ENCODE measurements at places on chromosomes 3 and 15.

DNA sequence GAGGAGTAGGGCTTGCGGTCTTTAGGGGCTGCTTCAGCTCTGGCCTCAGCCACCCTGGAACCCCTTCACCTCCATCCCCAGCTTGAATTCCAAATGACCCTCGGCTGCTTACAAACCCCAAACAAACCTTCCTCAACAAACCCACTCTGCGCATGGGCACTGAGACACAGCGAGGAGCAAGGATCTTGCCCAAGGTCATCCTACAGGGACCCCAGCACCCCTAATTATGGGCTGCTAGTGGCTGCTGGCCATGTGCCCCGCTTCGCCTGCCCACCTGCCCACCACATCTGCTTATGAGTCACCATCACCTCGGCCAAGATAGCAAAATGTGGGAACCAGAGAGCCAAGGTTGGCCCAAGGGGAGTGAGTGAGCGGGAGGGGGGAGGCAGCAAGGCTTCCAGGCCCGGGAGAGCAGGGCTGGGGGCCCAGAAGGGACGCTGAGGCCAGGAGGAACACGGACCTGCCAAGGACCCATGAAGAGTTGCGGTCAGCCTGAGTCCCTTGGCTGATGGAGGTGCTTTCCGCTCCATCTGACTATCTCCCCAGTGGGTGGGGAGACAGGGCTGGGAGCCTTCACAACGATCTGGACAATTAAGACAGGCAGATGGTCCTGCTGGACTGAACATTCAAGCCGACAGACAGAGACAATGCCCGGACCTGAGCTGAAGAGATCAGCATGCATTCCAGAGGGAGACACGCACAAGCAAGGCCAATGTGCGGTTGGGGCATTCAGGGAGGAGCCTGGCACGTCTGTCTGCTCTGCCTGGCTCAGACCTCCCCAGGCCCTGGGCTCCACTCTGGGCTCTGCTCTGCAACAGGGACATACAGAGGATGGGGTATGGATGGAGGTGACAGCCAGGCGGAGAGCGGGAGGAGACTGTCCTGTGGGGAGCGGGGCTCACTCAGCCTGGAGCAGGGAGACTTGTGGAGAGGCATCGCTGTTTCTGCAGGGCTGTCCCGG, 10.8 kb upstream of the GRIP2 start:
- DNase-seq, result no peak

- no peak for DNase-seq
Observed at GRCh38 chr3:127411083-127411727, 123.4 kb upstream of the PRR20G start.

DNA sequence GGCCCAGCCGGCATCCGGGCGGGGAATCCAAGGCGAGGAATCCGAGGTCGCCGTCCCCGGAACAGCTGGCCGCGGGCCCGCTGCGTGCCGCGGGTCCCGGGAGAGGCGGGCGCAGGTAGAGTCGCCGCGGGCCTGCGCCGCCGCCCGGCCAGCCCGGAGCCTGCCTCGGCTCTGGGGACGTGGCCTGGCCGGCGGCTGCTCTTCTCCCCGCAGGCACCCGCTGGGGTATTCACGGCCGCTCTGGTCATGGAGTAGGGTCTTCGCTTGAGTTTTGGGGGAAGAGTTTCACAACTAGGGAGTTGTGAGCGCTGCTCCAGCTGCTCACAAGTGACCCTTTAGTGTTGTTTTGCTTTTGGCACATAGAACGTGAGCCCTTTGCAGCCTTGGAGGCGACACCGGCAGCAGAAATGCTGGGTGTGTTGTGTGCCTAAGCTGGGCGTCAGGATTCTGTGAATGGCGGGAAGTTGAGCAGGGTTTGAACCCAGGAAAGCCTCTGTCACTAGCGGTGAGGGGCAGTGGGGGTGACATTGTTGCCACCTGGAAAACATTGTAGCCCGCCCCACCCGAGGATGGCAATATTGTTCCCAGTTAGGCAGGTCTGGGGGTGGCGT, 4.0 kb downstream of the TRIM71 start:
- no peak for DNase-seq

GRCh38 chr15:50260969-50261496, 4.5 kb downstream of the HDC start:
- no peak for DNase-seq

DNA sequence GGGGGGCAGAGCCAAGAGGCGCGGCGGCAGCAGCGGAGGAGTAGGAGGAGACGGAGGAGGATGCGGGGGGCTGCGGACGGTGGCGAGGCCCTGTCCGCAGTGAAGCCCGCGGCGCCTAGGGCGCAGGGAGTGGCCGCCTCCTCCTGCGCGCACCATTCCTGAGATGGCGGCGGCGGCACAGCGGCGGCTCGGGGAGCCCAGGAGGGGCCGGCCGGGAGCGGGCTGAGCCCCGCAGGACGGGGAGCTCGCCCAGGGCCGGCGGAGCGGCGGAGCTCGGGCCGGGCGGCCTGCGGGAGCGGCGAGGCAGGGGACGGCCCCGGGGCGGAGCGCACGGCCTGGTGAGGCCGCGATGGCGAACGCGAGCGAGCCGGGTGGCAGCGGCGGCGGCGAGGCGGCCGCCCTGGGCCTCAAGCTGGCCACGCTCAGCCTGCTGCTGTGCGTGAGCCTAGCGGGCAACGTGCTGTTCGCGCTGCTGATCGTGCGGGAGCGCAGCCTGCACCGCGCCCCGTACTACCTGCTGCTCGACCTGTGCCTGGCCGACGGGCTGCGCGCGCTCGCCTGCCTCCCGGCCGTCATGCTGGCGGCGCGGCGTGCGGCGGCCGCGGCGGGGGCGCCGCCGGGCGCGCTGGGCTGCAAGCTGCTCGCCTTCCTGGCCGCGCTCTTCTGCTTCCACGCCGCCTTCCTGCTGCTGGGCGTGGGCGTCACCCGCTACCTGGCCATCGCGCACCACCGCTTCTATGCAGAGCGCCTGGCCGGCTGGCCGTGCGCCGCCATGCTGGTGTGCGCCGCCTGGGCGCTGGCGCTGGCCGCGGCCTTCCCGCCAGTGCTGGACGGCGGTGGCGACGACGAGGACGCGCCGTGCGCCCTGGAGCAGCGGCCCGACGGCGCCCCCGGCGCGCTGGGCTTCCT, at the start of gene GPR27:
Gene GPR27 (plus strand): TSS at position 155 of the 909 bp plus-strand sequence. CDS start 195 bp downstream, at position 350.
- no peak for DNase-seq

DNA sequence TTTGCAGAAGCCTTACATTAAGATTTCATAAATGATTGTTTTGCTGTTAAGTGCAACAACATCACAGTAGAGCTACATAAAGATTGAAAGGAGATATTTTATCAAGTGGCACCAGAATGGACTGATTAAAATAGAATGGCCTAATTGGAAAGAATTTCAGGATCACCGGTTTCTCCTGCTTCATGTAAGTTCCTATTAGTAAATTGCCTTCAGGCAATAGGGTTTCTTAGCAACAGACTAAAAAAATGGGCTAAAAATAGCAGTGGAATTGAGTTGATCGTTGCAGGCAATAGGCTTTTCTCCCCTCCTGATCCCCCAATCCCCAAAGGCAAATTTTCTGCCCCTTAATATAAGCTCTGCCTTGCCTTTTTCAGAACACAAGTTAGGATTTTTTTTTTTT, 917 bp downstream of the LNP1 start:
- DNase-seq, result no peak

GRCh38 chr15:68112706-68113105, 58.6 kb downstream of the PIAS1 start:
- DNase-seq, result no peak

DNA sequence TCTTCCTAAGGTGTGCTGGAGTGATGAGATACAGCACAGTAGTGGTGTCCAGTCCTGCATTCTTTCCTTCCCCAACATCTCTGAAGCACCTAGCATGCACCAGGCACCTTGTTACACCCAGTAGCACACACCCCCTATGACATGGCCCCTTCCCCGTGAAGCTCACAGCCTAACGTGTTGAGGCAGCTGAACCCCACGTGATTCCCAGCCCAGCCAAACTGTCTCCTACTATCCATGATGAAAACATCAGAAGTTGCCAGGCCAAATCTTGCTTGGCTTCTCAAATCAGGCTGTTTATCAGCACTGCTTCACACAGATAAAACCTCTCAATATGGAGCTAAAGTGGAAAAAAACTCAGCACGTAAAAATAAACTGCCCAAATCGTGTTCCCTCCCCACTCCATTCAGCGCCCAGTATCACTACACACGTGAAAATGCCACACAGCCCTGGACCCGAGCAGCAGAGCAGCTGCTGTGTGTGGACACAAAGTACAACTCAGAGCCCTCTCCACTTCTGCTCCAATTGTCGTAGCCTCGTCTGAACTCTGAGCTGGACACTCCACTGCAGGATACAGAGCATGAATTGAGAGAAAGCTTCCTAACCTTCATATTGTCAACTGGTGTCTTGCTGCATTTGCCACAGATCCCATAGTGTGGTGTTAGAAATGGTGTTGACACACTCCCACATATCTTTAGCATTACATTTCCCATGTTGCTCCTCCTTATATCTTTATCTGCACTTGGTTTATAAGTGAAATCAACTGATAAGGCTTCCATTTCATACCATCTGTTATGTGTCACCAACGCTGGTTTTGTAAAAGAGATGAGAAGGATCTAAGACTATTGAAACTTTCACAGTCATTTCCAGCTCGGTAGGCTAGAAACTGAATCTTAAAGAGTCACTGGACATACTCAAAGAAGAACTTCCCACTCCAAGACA, 279.8 kb downstream of the RORA start:
- DNase-seq, result no peak

GRCh38 chr3:118228151-118228550, 806.5 kb downstream of the IGSF11 start:
- no peak for DNase-seq

- DNase-seq, result no peak
Observed at GRCh38 chr15:74172701-74173379, 670 bp upstream of the ISLR start.

- no peak for DNase-seq
Observed at GRCh38 chr3:146513386-146514051, 30.9 kb downstream of the PLSCR1 start.

DNA sequence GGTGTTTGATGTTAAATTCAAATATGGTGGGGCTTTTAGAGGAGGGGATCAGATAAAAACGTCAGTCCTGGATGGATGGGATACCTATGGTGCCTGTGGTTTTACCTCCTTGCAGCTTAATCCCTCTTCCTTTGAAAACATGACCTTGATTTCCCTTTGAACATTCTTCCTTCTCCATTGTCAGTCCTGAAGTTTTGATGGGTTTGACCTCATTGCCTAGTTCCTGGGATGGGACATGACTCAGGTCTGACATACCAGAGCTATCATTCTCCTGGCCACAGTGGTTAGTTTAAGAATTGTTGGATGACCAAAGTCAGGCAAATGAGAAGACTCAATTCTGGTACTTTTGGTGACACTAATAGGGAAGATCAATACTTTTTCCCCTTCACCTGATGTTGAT, 87.2 kb downstream of the PRICKLE2 start:
- no peak for DNase-seq

GRCh38 chr3:155608228-155608920, 136.5 kb downstream of the PLCH1 start:
- no peak for DNase-seq

GRCh38 chr15:99074446-99074845, 30.4 kb upstream of the SYNM start:
- no peak for DNase-seq

GRCh38 chr3:174206607-174207192, 652.4 kb upstream of the NAALADL2 start:
- DNase-seq, result no peak

GRCh38 chr15:31554261-31554660, 227.6 kb downstream of the KLF13 start:
- DNase-seq, result no peak

- no peak for DNase-seq
Observed at GRCh38 chr3:14451844-14452739, 49.7 kb downstream of the SLC6A6 start.

Measured in stimulated activated CD4-positive, alpha-beta T cell treated with anti-CD3 and anti-CD28 coated beads, TNF-alpha, amount 100 ng/mL, for 1 hour (primary cell).